ENCODE measurements at places on chromosomes 13 and 19.

DNA sequence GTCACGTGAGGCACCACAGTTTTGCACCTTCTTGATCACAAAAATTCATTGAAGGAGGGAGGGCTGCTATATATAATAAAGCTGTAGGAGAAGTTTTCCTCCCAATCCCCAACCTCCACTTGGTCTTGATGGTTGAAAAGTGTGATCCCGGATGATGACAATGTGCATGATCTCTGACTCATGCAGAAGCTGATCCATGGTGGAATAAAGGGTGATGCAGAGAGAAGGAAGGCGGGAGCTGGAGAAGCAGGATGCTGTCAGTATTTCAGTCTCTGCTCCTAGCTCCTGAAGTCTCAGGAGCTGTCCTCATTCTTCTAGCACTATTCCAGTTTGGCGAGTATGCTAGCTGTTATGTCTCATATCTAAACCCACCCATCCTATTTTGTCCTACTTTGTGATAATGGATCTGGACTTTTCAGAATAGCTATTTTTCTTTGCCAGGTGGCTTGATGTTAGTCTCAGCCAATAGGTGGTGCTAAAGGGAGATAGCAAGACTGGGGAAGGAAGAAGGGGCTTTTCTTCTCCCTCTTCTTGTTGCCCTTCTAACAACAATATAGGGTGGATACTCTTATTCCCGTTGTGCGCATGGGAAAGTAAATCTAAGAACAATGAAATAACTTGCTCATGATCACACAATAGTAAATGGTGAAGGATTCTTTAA, 65.6 kb upstream of the HTR2A start:
- peak; percentile 28 for DNase-seq

- DNase-seq, result peak; percentile 84
Observed at GRCh38 chr13:112690283-112690929, 568 bp downstream of the ATP11A start.

- DNase-seq, result no peak
Observed at GRCh38 chr13:97245011-97245410, 22.9 kb downstream of the MBNL2 start.

DNA sequence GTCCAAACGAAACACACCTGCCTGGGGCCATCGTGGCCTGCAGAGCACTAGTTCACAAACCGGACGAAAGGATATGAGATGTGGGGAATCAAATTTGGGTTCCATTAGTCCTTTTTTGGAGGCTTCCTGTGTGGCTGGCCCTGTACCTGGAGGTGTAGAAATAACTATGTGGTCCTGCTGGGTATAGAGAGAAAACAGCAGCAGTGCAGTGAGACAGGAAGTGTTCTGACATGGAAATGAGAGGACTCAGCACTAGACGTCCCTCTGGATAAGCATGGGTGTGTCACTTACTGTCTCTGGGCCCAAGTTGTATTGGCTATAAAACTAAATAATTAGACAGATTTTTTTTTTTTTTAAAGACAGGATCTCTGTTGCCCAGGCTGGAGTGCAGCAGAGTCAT, 12.3 kb downstream of the KDELR1 start:
- no peak for DNase-seq

DNA sequence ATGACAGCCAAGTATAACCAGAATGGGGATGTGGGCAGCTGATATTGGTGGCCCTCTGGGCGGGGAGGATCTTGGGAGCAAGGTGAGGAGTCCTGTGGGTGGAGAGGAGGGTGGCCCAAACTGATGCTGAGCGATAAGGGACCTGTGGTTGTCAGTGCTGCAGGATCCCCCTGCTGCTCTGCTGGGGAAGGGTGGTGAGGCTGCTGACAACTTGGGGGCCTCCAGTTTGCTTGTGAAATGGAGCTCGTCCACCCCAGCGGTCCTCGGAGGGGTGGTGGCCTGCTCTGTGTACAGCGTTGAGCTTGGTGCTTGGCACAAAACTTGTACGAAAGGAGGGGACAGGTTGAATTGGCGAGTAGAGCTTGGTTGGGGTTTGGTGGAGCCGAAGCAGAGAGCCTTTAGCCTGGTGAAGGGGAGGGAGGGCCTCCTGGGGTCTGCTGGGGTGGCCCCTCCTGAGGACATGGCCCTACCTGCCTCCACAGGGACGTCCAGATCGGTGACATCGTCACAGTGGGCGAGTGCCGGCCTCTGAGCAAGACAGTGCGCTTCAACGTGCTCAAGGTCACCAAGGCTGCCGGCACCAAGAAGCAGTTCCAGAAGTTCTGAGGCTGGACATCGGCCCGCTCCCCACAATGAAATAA, 2.9 kb downstream of the RPS11 start:
- DNase-seq, result no peak

DNA sequence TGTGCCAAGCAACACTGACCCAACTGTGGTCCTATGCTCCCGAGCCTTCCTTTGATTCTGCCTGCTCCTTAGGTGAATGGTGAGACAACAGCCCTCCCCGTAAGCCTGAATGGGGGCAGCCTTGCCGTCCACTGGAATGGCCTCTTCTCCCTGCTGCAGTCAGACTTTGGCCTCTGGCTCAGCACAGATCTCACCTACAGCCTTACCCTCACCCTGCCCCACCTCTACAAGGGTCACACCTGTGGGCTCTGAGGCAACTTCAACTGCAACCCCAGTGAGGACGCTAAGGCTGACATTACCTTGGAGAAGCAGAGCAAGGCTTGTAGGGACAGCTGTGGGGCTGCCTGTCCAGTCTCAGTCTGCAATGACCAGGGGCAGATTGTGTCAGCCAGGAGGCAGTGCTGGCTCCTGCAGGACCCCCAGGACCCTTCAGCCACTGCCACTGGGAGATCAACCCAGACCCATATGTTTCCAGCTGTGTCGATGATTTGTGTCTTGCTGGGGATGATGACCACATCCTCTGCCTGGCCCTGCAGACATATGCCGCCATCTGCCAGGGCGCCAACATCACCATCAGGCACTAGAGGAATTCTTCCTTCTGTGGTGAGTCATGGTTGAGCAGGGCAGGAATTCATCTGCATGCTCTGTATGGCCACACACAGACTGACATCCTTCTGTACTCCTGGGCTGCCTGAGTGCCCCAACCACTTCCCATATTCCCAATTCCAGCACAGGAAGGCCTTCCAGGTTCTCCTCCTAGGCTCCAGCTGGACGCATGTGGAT, 27.3 kb upstream of the FXYD3 start:
- no peak for DNase-seq

DNA sequence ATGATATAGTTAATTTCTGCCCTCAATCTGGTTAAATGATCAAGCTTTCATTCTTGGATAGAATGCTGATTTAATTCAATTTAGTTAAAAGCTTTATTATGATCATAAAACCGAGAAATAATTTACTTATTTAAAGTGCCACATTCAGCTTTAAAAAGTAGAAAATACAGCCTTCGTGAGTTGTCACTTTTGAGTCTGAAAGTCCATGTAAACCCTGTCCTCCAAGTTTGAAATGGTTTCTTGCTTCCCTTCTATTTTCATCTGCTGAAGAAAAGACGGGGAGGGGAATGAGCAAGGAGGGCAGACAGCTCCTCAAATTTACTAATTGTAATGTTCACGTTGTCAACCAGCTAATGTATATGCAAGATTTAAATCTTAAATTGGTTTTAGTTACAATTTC, 59.5 kb downstream of the NDFIP2 start:
- DNase-seq, result no peak

- no peak for DNase-seq
Observed at GRCh38 chr13:44368599-44369368, 4.8 kb upstream of the SERP2 start.

GRCh38 chr19:46494146-46494940, 1.3 kb downstream of the PNMA8B start:
- peak; percentile 39 for DNase-seq

DNA sequence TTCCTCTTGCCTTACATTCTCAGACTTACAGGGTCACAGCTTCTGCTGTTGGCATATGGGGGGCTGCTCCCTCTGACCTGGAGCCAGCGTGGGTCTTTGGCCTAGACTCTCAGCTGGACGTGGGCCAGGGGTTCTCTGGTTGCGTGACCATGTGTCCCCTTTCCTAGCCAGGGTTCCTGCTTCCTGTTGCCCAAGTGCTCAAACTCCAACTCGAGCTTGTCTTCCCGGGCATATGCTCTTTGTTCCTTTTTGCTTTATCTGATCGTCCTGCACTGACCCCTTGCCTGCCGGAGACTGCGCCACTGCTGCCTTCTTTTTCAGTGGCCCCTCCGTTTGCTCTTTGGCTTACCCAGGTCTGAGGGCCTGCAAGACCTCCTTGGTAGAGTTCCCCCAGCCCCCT, 25.3 kb upstream of the GPR183 start:
- DNase-seq, result no peak

DNA sequence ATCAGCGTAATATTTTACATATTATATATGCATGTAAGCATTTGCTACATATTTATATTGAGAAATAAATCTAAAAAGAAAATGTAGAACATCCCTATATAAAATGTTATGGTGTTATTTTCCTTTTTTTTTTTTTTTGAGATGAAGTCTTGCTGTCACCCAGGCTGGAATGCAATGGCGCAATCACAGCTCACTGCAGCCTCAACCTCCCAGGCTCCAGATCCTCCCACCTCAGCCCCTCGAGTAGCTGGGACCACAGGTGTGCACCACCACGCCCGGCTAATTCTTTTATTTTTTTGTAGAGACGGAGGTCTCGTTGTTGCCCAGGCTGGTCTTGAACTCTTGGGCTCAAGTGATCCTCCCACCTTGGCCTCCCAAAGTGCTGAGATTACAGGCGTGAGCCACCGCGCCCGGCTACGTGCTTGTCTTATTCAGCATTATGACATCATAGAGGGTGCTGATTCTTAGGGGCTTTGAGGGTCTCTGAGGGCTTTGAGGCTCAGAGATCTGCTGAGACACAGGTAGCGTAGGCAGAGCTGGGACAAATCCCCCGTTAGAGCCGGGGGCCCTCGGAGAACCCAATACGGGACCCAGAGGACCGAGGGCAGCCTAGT, 101.9 kb downstream of the GADD45B start:
- DNase-seq, result no peak

DNA sequence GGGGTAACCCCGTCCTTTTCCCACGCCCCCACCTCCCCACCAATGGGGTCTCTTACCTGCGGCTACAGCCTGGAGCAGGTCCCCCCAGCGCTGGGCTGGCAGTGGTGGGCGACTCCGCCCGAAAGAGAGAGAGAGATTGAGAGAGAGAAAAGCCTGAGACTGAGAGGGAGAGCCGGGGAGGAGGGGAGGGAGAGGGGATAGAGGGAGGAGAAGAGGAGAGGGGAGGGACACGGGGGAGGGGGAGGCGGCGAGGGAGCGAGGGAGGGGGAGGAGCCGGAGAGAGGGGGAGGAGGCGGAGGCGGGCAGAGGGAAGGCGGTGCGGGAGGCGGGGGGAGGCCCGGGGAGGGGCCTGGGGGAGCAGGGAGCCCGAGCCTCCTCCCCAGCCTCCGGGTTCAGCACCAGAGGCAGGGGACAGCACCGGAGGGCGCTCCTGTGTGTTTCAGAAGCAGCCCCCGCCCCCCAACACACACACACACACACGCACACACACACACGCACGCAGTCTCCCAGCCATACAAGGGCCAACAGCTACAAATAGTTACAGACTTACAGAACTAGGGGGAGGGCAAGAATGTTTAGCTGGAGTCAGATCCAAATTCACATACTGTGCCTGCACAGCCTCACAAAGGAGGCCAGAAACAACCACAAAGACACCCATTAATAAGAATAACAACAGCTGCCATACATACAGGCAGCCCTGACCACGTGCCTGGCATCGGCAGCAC, at the start of gene SLC8A2:
Gene SLC8A2, minus strand, starts transcription at position 161 of the 725 bp plus-strand sequence. CDS start 5,490 bp downstream, outside the sequence.
- DNase-seq, result peak; percentile 78

- peak; percentile 70 for DNase-seq
Observed at GRCh38 chr13:46679369-46680120, 117.4 kb downstream of the ESD start.

DNA sequence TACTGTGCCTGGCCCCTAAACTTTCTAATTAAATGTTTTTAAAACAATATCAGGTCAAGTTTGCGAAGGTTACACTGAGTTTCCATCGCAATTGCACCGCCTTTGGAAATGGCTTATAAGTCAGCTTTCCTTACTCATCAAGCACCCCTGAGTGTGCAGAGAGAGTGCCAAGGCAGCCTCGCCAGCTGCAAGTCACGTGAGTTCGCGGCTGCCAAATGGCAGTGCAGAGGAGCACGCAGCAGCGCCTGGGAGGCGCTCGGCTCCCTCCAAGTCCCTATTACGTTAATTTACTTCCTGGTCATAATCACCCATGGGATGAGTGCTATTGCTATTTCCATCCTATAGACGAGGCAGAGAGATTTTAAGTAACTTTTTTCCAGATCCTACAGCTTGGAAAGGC, 319.6 kb downstream of the TEX29 start:
- no peak for DNase-seq

DNA sequence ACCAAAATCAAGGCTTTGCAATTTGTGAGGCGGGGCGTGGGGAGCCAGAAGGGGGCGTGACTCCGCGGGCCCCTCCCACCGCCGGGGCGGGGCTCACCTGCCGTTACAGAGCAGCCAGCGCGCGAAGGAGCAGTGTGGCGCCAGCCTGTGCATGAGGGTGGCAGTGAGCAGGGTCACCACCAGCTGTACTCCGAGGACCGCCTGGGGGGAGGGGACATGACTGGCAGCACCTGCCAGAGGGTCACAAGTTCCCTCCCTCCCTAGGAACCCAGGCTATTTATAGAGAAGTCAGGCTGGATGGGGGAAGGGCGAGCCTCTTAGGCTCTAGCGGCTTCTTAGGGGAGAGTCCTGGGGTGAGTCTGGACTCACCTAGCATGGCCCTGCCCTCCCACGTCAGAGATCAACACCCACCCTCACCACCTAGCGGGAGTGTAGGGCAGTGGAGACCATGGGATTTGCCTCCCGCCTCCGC, 3.6 kb downstream of the TMEM161A start:
- DNase-seq, result peak; percentile 23

DNA sequence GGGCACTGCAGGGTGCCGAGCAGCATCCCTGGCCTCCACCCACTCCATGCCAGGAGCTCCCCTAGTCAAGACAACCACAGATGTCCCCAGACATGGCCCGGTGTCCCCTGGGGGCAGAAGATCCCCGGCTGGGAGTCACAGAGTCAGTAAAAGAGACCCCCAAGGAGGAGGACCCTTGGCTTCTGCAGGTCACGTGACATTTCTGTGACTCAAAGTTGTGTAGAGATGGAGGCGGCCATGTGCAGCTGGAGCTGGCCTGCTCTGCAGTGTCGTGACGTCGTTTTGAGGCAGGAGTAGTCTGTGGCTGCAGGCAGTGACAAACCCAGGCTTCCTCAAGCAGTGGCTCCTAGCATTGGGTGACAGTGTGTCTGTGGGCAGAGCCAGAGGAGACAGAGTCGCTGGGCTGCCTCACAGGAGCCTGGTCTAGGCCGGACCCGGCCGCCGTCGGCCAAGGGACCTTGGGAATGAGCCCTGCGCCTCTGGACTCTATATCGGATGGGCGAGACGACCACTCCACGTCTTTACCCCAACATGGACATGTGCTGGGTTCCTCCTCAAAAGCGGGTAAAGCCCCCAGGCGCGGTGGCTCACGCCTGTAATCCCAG, 7.7 kb upstream of the DIRAS1 start:
- DNase-seq, result no peak

DNA sequence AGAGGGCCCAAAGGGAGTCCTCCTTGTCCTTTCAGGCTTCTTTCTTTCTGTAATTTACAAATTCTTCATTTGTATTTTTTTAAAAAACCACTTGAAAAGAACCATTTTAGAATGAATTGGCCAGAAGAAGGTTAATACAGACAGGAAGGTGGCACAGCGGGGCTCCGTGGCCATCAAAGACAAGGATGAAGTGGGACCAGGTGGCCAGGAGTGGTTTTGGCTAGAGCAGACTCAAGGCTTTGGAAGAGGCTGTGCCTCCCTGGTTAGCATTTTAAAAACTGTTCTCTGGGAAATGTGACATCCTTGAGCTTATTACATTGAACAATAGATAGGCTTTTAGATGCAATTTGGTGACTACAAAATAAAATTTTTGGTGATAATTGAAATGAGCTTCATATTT, 48.4 kb downstream of the ATP8A2 start:
- no peak for DNase-seq
